ENCODE measurements at places on chromosomes 5 and 9.

GRCh38 chr9:37575511-37575914 lies 667 bp downstream of the FBXO10 start:
- DNase-seq: no peak

DNA sequence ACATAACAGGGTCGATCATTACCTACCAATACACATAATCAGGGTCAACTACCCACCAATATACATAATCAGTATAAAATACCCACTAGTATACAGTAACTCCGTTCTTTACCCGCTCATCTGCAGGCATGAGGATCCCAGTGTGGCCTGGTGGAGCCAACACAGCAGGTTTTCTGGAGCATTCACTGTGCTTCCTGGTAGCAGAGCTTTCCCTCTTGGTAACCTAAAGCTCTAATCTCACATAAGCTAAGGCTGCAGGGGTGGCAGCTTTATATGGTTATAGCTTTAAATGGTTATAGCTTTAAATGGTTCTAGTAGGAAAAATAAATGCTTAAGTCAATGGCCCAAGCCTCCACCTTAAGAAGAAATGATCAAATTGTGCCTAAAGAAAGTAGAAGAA lies 11.9 kb downstream of the LCN1 start:
- no peak for DNase-seq

GRCh38 chr5:126975796-126976195 lies 54.6 kb downstream of the MARCHF3 start:
- no peak for DNase-seq

- DNase-seq: no peak
Observed at GRCh38 chr9:125375820-125376219, 114.2 kb downstream of the GAPVD1 start.

DNA sequence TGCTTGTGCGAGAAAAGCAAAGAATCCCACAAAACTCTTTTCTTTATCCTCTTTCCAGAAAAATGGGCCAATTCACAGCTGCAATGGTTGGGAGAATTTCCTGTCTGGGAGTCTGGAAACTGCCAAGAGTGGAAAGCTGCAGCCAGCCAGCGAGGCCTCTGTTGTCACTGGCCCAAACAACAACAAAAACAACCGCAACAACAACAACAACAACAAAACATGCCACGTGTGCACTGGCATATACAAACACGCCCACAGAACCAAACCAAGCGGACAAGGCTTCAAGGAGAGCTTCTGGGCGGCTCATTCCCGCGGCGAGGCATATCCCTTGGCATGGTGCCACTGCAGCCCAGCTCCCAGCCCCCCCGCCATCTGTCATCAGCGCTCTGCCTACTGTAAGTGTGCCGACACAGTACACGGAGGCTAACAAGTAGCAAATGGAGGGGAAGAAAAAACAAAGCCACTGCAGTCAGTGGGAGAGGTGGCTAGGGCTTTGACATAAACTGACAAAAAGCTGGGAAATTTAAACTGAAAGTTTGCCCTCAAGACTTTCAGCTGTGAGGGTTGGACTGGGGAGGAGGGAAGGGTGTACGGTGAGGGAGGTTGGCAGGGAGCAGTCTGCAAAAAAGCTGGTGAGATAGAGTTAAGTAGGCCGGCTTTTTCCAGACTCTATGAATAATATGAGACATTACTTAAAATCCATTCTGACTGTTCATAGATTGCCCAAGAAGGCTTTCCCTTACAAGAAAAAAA lies 165.0 kb upstream of the ZNF462 start:
- DNase-seq: no peak

GRCh38 chr5:174736777-174737176 lies 12.4 kb downstream of the MSX2 start:
- no peak for DNase-seq

DNA sequence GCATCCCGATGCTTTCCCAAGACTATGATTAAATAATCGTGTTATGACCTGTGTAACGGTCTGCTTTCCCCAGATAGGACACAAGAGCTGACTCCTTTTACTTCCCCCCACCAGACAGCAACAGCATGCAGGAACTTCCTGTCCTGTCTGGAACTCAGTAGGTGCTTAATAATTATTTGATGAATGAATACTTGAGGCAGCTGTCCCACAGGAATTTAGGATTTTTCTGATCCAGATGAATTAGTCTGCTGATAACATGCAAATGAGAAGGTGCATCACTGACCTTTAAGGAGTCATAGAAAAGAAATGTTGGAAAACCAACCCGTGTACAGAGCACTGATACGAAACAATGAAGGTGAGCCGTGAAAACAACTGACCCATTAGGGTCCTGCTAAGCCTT lies 12.2 kb downstream of the RNF130 start:
- DNase-seq: no peak

GRCh38 chr5:142151436-142152383 lies 43.1 kb downstream of the NDFIP1 start:
- DNase-seq: peak; percentile 73

- DNase-seq: no peak
Observed at GRCh38 chr5:1495525-1495897, 28.2 kb downstream of the LPCAT1 start.

DNA sequence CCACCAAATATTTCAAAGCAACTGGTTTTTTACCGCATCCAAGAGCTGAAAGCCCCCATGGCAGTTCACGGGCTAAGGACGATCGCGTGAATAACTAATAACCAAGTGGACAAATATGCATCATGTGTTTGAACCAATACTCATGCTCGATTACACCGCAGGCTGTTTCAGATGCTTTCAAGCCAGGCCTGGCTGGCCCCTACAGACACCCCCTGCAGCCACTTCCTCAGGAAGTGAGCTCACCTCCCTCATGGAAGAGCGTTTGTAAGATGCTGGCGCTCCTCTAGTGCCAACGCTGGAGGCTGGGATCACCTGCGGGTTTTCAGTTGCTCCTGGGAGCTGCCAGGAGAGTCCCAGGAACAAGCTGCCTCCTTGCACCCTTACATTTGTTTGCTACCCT lies 53.9 kb upstream of the PTCH1 start:
- no peak for DNase-seq

DNA sequence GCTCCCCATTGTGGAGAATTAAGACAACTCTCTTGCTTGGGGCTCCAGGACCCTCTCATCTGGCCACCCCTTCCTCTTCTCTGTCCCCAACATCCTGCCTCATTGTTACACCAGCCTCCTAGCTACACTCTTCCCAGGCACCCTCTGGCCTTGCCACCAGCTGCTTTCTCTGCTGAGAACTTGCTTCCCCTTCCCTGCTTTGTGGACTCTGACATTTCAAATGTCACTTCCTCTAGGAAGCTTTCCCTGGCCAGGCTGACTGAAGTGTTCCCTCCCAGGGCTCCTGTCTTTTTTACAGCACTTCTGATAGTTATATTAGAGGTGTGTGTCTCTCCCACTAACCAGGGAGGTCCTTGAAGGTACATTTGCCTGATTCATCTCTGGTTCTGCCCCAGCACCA lies 194.0 kb upstream of the KLF4 start:
- DNase-seq: no peak

DNA sequence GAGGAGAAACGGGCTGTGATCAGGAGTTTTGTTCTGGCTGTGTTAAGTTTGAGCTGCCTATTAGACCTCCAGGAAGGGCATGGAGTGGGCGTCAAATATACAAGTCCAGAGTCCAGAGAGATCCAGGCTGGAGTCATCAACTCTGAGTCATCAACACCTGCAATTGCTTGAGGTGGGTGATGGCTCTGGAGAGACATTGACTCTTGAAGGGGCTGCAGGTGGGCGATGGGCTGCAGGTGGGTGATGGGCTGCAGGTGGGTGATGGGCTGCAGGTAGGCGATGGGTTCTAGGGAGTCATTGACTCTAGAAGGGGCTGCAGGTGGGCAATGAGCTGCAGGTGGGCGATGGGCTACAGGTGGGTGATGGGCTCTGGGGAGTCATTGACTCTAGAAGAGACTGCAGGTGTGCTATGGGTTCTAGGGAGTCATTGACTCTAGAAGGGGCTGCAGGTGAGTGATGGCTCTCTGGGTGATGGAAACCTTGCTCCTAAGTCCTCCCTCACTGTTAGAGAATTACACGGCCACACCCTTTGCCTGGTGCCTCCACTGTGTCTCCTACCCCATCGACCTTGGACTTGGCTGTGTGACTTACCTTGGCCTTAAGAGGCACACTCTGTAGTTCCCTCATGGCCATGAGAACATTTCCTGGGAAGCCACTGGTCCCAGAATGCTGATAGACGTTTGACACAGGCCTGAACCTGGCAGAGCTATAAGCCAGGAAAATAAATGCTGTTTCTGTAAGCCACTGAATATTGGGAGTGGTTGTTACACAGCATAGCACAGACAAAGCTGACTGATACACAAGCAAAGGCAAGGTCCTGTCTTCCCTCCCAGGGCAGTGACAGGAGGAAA lies 10.4 kb upstream of the FIBCD1 start:
- DNase-seq: no peak

DNA sequence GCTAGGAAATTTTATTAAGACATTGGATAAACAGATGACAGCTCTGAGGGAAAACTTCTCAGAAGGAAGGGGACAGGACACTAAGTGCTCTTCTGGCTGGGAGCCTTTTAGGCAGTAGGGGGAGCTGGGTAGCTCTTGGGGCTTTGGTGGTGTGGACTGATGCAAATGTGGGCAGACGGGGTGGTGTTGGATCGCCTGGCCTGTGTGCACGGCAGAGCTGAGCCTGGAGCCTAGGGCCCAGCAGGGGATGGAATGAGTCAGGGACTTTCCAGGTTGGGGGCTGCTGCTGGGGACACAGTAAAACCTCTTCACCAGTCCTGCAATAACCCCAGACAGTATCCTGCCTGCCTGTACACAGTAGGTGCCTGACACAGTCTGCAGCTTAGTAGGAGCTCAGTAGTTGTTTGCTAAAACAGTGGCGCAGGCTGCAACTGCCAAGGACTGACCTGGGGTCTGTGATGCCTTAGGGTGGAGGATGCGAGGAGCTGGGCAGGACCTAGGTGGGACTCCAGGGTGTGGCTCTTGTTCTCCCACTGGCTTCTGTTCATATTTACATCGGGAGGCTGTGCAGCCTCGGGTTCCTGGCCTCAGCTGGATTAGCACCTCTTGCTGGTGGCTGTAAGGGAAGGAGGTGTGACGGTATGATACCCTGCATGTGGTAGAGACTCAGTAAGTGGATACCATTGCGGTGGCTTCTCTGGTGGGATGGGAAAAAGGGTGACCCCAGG lies 83.8 kb downstream of the DAB2IP start:
- DNase-seq: no peak

DNA sequence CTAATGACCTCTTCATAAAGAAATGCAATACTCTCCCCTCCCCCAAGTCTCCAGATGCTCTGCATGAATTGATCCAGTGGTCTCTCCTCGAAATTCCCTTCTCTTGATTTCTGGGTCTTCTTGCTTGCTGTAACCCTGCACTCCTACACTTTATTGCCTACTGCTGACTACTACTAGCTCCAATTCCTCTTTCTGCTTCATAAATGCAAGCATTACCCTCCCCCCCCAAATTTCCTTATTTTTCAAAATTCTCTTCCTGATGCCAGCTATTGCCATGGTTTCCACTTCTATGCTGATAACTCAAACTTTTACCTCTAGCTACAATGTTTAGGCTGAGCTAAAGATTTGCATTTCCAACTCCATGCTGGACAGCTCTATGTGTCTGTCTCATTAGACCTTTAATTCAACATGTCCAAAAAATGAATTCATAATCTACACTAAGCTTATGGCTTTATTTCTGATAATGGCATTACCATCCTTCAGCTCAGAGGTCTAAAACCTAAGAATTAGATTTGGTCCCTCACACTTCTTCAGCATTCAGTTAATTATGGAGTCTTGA lies 1.4 kb downstream of the ZBTB26 start:
- DNase-seq: no peak

DNA sequence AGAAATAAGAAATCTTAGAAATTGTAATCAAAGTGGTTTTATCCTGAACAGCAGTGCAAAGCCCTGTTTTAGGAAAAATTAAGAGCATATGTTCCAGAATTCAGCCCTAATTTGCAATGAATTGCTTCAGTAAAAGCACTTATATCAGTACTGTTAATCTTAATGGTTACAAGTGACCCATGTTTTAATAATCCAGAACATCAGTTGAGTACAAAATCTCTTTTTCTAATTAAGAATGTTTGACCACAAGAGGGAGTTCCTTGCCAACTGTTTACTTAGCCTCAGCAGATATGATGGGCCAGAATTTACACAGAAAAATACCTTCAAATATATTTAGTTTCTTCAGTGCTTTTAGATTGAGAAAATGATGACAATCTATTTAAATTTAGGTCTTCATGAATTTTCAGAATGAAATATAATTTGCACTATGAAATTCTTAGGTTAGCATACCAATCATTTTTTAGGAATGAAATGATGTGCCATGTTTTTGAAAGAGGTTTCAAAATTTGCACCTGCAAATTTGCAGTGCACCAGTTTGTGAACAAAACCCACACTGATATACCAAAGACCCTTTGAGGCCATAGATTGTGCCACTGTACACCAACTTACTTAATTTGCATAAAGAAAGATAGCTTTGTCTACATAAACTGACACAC lies 926.3 kb upstream of the ARRDC3 start:
- DNase-seq: no peak

- DNase-seq: no peak
Observed at GRCh38 chr5:9951865-9952516, 297.7 kb downstream of the ATPSCKMT start.

GRCh38 chr9:127637322-127637847 lies 25.3 kb downstream of the STXBP1 start:
- DNase-seq: no peak

- no peak for DNase-seq
Observed at GRCh38 chr9:27828908-27829307, 255.6 kb upstream of the C9orf72 start.

DNA sequence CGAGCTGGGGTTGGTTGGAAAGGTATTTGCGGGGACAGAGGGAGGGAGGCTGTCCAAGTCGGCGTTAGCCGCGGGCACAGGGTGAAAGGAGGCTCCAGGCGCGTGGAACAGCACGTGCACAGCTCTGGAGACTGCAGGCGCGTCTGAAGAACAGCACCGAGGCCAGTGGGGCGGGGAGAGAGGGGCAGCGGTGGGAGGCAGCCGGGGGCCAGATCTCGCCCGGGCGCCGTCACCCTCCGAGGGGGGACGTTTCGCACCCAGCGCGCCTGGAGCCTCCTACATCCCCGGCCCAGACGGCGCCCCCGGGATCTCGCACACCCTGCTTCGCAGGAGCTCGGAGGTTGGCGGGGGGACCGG lies 79.6 kb downstream of the NTNG2 start:
- DNase-seq: no peak

DNA sequence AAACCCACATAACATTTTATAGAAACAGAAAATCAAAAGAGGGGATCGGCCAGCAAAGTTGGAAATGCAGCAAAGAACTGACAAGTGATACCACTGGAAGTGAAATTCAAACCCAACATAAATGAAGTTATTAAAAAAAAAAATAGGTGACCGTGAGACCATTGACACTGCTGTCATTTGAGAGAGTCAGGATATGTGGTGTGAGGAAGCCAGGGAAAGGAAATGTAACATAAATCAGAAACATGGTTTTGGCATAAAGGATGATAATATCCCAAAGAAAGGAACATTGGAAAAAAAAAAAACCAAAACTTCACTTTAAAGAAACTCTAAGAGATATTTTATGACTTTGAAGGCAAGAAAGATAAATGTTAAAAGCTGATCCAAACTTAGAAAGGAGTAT lies 312.4 kb upstream of the PIK3R1 start:
- no peak for DNase-seq

GRCh38 chr9:36734737-36735136 lies 162.0 kb downstream of the MELK start:
- DNase-seq: no peak

- DNase-seq: peak; percentile 72
Observed at GRCh38 chr5:135324897-135325650, 74.0 kb downstream of the MACROH2A1 start.
